Gastrocnemius medialis (tissue), 4 donors: ENCODE measurements at places on chromosomes 11 and 22. TPM values are rescaled to one million over a fixed set of nuclear protein-coding genes. Genes with fewer than 3 reads are reported as not detected.

RIBC2 gene
- total RNA-seq = not detected

- DNase-seq = no peak
Observed at GRCh38 chr11:1113405-1114201, 38.9 kb downstream of the MUC2 start.

- DNase-seq = no peak
Observed at GRCh38 chr11:54558919-54559318, 44.9 kb downstream of the OR4C46 start.

GRCh38 chr11:133605482-133605881, 73.2 kb upstream of the OPCML start:
- no peak for DNase-seq

- DNase-seq = no peak
Observed at GRCh38 chr22:25146906-25147641, 52.6 kb upstream of the CRYBB3 start.
